ENCODE measurements at places on chromosomes 13 and 19. TPM values are rescaled to one million over a fixed set of nuclear protein-coding genes. Genes with fewer than 3 reads are reported as not detected.

CD320 gene
- 19.1 TPM for total RNA-seq

DNA sequence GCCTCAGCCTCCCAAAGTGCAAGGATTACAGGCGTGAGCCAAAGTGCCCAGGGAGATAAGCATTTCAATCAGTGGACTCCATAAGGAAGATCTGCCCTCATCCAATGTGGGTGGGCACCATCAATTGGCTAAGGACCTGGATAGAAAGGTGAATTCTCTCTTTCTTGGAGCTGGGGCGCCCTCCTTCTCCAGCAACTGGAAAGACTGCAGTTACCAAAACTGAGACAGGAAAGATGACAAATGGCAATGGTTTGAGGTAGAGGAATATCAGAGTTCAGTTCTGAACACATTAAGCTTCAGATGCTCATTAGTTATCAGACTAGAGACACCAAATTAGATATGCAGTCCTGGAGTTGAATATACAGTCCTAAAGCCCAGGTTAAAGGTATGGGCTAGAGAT lies 10.5 kb upstream of the ELF1 start:
- DNase-seq, result no peak

DNA sequence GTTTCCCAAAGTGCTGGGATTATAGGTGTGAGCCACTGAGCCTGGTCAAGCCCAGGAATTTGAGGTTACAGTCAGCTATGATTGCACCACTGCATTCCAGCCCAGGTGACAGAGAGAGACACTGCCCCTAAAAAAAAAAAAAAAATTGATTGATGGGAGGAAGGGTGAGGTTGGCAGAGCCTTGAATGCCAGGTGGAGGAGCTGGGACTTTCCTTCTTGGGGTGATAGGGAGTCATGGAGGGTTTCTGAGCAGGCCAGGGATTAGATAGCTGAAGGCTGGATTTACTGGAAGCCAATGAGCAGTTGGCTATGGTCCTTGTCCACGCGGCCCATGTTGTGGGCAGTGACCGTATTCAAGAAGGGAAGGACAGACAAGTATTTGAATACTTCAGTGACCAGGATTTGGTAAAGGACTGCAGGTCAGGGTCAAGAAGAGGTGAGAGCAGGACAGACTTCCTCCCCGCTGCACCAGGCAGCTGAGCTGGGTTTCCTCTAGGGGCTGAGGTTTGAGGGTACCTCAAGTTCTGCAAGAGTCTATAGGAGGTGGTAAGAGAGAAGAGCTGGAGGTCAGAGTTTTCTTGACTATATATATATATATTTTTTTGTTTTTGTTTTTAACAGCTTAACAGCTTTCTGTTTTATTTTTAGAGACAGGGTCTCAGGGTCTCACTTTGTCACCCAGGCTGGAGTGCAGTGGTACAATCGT lies 6.9 kb upstream of the ICAM4 start:
- DNase-seq, result no peak

DNA sequence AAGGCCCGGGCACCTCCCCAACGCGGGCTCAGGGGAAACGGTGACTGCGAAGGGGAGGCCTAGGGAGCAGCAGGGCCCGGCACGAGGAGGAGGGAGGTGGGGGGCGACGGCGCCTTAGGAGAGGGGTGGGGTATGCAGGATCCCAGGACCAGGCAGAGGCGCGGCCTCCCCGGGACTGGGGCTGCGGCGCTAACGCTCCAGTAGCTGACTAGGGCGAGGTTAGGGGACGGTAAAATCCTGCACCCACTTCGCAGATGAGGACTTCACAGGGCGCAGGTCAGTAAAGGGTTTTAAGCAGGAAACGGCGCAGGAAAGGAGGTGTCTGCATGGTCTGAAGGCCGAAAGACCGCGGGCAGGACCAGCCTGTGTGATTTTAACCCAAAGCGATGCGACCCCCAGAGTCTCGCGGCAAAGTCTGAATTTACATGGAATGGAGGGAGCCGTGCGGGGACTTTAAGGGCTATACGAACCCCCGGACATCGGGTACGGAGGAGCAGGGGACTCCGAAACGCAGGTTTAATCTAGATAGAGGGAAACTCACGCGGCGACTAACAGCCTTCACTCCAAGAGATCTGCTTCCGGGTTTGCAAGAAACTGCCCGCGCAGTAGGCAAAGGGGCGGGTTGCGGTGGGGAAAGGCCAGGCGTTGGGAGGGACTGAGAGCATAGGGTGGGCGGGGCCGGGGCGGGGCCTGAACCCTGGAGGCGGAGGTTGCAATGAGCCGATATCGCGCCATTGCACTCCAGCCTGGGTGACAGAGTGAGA lies at the start of gene ZNF665:
Gene ZNF665 (minus strand): TSS at position 588 of the 764 bp plus-strand sequence. CDS start 10,460 bp downstream, outside the sequence.
- DNase-seq, result peak; percentile 93

DNA sequence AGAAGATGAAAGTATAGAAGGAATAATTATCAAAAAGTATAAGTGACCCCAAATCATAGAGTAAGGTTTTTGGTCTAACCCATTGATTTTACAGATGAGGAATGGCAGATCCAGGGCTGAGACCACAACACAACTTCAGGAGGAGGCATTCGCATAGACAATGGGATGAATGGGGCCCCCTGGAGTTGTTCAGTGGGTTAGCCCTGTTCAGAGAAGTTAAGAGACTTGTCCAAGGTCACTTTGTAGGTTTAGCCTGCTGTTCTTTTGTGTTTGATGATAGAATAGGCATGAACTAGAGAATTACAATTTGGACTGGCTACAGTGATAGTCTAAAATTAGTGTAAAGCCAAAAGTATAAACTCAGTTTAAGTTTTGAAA lies 233.9 kb downstream of the KCNRG start:
- no peak for DNase-seq

DNA sequence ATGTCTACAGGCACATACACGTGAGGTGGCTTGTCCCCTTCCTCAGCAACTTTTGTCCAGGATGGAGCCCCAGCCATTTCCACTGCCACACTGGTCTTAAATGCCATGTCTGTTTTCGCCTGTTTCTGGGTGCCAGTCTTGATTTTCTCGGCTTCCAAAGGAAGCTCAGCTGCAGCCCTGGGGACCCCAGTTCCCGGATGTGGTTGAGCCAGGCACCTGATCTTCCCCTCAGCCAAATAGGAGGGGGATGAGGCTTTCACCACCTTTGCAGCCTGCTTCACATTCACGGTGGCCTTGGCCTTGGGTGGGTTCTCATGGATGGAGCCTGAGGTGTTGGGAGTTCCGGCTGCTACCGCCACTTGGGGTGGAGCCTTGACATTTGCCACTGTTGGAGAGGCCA lies 8.7 kb downstream of the IQCN start:
- no peak for DNase-seq

- no peak for DNase-seq
Measured at GRCh38 chr13:49532593-49532992, 36.8 kb downstream of the PHF11 start.

Data from lung (tissue), 17 donors.